PC-9 (cell line): ENCODE measurements at places on chromosomes 1 and 21.

DNA sequence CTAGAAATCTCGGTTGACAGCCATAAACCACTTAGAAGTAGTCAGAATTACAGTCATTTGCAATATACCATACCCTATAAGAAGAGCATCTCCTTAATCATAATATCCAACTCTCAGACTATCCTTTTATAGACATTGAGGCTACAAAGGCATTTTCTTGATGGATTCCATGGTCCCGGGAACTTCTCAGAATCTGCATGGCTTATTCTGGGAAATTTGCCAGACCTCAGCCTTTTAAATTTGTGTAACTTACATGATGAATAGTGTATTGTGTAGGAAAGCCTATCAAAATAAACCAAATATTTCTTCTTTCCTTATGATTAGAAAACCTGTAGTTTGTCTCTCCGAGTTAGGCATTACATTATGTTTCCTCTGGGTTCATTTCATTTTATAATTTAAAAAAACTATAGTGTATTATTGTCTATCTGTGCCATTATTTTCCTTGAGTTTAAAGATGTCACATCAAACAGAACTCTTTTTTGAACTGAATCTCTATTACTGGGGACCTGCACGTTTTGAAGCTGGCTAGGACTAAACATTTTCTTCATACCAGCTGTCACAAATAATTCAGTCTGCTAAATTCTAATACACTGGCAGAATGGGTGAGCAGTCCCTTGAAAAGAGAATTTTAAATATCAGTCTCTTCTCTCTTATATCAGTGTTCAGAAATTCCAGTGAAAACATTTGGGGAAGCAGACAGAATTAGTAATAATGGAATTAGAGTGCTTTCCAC, 102.9 kb downstream of the GABPA start:
- DNase-seq: no peak

GRCh38 chr1:161207173-161207572, 5.0 kb downstream of the NDUFS2 start:
- DNase-seq: no peak

- DNase-seq: no peak
These were observed 13.2 kb upstream of the SLC2A1 start for GRCh38 chr1:42971841-42972291.

DNA sequence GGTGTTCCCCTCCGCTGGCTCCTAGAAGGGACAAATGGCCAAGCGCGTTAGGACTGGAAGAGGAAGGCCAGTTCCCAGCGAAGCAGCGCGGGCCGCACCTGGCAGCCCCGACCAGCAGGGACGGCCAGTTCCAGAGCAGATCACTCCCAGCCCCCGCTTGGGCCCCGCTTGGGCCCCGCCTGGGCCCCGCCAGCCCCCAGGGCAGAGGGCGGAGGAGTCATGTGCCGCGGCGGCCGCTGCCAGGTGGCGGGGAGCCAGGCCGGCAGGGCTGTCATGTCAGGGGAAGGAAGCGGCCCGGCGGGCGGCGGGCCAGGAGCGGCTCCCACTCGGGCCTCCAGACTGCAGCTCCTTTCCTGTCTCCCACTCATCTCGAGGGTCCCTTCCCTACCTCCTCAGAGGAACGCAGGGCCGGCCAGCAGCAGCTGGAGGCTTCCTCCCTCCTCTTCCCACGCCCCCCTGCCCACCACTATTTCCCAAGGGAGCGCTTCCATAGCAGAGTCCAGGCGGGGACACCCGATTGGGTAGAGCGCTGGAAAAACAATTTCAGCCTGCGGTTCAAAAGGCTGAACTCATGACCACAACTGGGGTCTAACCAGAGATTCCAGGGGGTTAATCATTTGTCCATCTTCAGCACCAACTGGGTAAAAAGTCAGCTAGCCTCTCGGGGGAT, 16.5 kb downstream of the ZNF697 start:
- no peak for DNase-seq

GRCh38 chr1:61049850-61050540, 32.4 kb upstream of the NFIA start:
- peak; percentile 77 for DNase-seq

DNA sequence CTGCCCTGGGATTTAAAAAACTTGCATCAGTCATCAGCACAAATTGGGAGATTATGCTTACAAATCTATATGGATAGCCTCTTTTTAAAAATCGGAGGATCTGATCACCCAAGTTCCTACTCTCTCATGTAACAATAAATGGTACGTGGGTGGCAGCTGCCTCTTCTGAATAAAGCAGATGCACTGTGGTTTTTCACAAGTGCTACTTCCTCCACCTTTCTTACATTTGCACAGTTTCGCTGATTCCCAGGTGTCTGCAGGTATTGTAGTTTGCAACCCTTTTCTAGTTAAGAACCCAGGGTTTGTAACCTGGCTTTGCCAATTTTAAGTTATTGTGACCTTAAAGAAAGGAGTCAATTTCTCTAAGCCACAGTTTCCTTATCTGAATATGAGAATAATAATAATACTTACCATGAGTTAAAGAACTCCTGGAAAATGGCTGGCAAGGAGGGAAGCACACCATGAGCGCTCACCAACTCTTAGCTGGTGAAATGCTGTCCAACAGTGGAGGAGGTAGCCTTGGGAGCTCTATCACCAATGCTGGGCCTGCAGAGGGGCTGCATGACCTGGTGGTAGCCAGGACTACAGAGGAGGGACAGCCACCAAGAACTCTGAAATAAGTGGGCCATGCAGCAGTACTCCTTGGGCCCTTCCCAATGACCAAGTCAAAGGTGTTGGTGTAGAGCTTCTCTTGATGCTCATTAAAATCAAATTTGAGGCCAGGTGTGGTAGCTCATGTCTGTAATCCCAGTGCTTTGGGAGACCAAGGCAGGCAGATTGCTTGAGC, 30.2 kb upstream of the KCNA2 start:
- no peak for DNase-seq

DNA sequence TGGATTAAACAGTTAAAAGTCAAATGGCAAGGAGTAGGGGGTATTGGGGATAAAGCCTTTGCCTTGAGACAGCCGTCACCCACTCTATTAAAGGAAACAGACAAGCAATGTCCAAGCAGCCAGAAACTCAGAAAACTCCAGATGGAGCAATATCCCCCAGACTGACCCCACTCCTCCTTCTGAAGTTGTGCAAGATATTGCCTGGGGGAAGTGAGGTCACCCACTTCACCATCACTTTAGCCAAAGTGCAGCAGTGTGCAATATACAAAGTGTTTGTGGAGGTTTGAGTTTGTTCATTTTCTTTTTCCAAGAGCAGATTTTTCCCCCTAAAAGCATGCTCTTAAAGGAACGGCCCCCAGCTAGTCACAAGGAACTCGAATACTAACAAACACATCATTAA, 125.1 kb downstream of the ETS2 start:
- no peak for DNase-seq

DNA sequence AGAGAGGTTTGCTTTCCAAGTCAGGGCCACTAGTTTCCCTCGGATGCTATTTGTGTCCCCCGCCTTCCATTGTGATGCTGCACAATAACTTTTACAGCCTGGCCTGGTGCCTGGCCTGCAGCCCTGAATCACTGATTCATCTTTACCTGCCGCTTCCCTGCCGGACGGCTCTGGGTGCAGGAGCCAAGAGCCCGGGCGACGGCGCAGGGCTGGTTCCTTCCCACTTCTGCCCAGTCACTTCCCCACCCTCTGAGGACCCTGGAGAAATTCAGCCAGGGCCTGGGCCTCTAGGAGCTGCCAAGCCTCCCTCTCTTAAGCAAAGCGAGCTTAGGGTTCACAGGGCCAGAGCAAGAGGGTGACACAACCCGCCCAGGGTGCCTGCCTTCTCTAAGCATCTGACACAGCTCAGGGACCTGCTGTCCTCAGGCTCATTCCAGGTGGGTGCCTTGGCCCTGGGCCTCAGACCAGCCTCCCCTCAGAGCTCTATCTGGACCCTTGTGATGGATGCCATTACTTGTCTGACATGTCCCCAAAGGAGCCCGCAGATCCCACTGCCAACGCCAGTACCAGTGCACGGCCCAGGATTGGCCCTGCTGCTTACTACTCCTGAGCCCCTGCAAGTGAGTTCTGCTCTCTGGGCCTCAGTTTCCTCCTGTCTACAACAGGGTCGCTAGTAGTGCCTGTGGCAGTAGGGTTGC, 381.0 kb upstream of the VAMP3 start:
- no peak for DNase-seq

- DNase-seq: no peak
These were observed 95.5 kb downstream of the SSBP3 start for GRCh38 chr1:54310439-54311328.

DNA sequence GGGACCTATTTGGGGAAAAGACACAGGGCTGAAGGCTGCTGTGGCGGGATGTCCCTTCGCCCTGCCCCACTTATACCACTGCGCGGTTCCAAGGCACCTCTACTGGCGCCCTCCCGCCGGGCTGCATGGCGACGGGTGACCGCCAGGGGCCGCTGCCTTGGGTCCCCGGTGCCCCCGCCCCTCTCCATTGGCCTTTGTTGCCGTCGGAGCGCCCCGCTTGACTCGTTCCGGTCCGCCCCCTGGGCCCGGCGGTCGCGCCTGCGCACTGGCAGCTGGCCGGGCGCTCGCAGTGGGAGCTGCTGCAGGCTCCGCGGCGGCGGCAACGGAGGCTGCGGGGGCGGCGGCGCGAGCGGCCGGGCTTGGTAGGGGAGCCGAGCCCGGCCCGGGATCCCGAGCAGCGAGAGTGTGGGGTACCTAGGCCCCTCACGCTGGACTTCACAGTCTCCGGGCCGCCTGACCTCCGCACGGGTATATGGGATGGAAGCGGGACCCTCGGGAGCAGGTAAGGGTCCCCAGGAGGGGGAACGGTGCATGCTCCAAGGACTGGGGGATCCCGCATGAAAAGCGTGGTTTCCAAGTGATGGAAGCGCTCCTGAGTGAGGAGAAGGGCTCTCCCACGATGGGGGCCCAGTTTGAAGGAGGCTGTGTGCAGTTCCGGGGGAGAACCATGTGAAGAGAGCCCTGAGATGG, at the start of gene AGO1:
Gene AGO1, plus strand, starts transcription at position 265 of the 690 bp plus-strand sequence. Its CDS starts 213 bp downstream, at position 478.
- peak; percentile 98 for DNase-seq

GRCh38 chr1:63924600-63924999, 150.8 kb downstream of the ROR1 start:
- no peak for DNase-seq

DNA sequence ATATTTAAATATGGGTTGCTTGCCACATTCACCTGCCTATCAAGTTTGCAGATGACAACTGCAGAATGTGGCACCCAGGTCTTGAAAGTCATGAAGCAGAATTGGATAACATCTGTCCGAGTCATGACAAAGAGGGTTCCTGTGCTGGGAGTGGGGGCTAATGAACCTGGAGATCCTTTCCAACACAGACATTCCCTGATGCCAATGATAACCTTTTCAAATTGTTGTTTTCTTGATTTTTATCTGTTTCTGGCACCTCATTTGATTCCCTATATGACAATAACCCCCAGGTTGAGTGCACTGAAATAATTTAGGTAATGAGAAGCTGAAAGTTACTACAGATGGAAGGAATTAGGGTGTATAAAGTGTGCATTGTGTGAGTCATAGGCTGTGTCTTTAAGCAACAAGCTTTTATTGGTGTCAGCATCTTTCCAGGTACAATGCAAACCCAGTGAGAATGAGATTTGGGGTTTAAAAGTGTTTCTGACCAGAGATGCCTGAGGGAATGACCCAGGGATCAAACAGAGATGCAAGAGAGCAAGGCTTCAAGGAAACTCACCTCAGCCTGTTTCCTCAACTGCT, 32.0 kb upstream of the IL10 start:
- DNase-seq: no peak

- no peak for DNase-seq
These were observed 30.3 kb upstream of the H6PD start for GRCh38 chr1:9204156-9204720.

DNA sequence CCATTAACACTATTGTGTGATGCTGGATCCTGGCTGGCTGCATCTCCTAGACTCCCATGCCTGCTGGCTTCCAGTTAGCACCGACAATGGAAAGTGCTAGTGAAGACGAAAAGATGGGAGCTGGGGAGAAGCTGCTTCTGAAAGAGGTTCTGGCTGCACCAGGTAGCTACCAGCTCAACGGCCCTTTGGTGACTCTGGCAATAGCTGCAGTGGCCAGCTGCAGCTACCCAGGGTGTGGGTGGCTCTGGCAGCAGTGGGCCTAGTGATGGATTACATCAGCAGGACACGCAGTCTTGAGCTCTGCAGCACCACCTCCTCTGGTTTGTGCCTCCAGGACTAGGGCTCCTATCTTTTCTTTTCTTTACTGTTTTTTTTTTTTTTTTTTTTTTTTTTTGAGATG, 662.6 kb downstream of the MATN1 start:
- no peak for DNase-seq

DNA sequence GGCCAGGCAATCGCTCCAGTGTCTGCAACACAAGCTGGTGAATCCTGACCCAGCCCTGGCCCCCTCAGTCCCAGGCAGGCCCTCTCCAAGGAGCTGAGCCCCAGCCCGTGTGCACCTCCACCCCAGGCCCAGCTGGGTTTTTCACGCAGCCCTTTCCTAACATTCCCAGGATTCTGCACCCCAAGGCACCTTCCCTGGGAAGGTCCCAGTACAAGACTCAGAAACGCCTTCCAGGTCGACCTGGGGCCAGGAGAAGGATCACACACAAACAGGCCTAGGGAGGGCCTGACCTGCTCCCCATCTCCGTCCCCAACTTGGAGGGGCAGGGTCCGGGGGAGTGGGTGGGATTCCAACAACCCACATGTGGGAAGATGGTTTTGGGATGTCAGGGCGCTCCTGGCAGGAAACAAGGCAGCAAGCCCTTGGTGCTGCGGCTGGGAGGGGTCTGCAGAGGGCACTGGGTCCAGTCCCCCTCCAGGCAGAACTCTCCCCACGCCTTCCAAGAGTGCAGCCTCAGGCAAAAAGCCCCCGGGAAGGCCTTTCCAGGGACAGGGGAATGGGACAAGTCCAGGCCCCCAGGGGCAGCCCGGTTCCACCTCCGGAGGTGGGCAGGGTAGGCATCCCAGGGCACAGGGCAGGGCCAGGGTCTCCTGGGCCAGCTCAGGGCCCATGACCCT, 58.3 kb downstream of the KCNAB2 start:
- DNase-seq: no peak

DNA sequence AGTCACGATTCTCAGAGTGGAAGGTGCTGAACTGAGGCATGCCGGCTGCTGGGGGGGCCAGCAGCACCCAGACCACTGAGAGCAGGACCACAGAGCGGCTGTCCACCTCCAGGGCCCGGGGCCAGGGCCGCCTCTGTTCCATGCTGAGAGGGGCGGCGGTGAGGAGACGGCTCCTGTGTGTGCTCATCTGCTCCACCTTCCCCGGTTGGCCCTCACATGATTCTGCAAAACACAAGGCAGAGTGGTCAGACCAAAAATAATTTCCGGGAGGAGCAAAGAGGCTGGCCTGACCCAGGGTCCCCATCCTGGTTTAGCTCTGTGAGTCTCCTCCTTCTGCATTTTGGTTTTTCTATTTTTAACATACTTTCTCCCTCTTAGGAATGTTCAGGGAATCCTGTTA, 26.4 kb downstream of the PLXNA2 start:
- DNase-seq: no peak

GRCh38 chr21:31553926-31554325, 105.6 kb upstream of the SOD1 start:
- no peak for DNase-seq

- no peak for DNase-seq
These were observed 64.6 kb upstream of the BCAR3 start for GRCh38 chr1:93746021-93746812.
